Stimulated activated CD8-positive, alpha-beta memory T cell treated with anti-CD3 and anti-CD28 coated beads, Interleukin-15, amount 100 ng/mL, for 4 hours (primary cell): ENCODE measurements at places on chromosomes 5 and 9.

DNA sequence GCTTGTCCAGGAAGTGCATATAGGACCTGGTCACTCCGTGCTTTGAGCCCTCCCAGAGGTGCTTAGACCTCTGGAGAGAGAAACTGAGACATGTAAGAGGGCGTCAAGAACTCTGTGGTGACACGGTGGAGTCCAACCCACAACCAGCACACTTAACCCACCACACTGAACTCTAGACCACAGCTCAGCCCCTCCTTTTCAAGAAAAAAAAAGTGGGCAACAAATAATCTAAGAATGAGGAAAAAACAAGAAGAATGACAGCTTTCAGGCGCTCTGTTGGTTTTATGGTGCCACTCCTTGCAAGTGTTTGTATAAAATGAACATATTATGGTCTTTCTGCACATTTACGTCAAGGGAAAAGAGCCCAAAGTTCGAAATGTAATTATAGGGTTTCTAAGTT lies 50.2 kb upstream of the SNAPC3 start:
- no peak for DNase-seq

- DNase-seq = no peak
Measured at GRCh38 chr5:39657943-39658342, 233.2 kb upstream of the DAB2 start.

- DNase-seq = no peak
Measured at GRCh38 chr5:87313216-87313615, 45.5 kb downstream of the RASA1 start.

- DNase-seq = no peak
Measured at GRCh38 chr5:179797741-179798140, 4.0 kb downstream of the LTC4S start.

- no peak for DNase-seq
Measured at GRCh38 chr9:2302606-2303005, 287.5 kb downstream of the SMARCA2 start.

GRCh38 chr5:94682814-94683520 lies 64.5 kb downstream of the SLF1 start:
- DNase-seq = no peak

- DNase-seq = no peak
Measured at GRCh38 chr5:168833383-168833782, 254.2 kb upstream of the PANK3 start.

DNA sequence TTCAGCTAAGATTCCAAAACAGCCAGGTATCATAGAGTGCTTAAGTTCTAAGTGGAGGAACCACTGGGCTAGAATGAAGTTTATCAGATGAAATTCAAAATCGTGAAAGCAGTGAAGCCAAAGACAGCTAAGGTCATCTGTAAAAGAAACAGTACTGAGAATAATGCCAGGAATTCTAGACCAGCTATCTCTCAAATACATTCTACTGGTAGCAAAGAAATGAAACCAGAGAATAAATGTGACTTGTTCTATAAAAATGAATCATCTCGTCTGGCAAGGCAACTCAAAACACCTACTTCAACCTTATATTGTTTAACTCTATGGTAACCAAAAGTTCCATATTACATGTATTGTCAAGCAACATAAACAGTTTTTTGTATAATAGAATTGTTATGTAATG lies 51.3 kb upstream of the RGMB start:
- DNase-seq = no peak

DNA sequence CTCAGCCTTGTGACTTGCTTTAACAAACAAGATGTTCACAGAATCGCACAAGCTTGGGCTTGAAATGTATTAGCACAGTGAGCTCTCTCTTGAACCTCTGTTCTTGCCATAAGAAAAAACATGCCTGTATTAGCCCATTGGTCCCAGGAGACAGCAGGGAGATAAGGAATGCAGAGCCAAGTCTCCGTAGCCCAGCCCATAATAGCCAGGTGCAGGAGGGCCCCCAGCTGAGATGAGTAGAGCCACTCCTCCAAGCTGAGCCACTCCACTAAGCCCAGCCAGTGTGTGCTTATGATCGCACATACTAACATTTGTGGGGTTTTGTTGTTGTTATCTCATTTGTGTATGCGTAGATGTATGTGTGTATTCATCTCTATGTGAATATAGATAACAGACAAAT lies 21.6 kb upstream of the SVEP1 start:
- DNase-seq = no peak

DNA sequence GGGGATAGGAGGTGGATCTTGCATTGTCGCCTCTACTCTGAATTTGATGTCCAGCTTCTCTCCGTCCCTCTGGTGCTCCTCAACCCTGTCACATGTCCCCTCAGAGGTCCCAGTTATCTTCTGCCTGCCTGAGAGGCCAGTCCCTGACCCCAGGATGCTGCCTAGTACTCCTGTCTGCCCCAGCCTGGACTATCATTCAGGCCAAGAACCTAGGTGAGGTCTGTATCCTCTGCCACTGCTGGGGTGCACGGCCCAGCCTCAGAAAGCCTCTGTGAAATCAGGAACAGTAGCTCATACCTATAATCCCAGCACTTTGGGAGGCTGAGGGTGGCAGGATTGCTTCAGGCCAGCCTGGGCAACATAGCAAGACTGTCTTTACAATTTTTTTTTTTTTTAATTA lies 8.6 kb downstream of the SPINK4 start:
- DNase-seq = no peak

GRCh38 chr9:89515416-89515815 lies 17.5 kb upstream of the SEMA4D start:
- DNase-seq = no peak

GRCh38 chr5:169577951-169578350 lies 5.6 kb upstream of the SPDL1 start:
- no peak for DNase-seq

GRCh38 chr5:77798456-77798855 lies 22.3 kb upstream of the TBCA start:
- DNase-seq = no peak

DNA sequence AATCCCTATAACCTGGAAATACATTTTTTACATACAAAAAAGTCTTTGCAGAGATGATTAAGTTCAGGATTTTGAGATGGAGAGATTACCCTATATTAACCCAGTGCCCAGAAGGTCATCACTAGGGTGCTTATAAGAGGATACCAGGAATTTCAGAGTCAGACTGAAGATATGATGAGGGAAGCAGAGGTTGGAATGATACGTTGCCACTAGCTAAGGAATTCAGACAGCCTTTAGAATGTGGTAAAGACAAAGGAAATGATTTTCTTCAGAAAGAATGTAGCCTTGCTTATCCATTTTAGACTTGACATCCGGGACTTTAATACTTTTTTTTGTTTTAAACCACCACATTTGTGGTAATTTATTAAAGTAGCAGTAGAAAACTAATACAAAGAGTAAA lies 2176.8 kb upstream of the C9orf72 start:
- no peak for DNase-seq

- no peak for DNase-seq
Measured at GRCh38 chr5:40904205-40904993, 4.9 kb upstream of the C7 start.

- no peak for DNase-seq
Measured at GRCh38 chr5:120512068-120512467, 48.0 kb downstream of the PRR16 start.

DNA sequence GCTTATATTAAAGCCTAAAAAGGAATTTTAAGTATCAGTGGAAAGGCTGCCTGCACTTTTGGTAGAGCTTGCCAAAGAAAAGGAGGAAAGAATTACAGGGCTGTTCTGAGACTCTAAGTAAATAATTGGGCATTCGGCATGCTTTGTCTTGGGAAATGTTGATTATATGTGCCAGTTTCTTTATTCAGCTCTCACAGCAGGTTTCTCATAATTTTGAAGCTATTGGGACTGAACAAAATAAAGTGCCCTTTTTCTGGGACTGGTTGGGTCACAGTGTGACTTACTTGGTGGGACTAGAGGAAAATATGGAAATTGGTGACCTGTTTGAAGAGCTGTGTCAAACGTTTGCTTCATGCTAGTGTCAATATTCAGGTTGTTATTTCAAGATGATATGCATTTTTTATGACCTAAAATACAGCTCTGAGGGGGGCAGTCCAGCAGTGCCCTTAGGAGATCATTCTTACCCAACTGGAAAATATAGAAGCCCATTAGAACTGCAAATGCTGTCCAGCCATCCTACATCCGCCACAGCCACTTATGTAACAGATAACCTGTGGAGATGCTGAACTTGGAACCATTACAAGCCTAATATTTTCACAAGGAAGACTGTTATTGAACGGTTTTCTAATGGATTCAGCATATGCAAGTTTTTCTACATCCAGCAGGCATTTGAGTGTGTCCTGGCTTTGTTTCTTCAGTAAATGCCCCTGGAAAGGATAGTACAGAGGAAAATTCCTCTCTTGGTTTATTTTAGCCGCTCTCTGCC lies 122.4 kb downstream of the SNCAIP start:
- no peak for DNase-seq

DNA sequence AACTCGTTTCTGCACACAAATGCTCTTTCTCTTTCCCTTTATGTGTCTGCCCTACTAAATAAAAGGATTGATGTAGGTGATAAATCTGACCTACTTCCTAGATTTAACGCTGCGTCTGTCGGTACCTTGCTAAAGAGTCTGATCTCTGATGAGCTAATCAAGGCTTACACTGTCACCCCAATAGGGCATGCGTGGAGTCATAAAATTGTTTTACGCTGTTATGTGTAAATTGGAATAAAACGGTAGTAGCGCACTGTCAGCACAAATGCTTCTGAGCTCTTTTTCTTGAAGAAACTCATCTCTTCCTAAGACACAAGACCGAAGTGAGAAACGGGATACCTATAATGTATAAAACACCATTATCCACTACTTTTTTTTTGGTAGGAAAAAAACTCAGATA lies 2106.3 kb upstream of the WWC1 start:
- no peak for DNase-seq

DNA sequence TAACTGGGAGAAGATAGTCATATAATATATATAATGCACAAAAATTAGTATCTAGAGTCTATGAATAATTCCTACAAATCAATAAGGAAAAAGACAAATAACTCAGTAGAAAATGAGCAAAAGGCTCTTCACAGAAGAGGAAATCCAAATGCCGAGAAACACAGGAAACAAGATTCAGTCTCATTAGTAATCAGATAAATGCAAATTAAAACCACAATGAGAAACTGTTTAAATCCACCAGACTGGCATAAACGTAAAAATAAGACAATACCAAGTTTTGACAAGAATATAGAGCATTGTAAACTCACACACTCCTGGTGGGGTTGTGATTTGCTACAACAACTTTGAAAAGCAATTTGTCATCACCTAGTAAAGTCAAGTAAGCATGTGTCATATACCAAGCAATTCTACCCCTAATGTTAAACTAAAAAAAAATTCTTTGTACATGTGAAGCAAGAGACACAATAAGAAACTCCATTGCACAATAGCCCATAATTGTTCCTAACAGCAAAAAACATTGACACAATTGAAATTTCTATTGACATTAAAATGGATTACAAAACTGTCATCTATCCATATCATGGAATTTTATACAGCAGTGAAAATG lies 21.0 kb upstream of the UBLCP1 start:
- no peak for DNase-seq

DNA sequence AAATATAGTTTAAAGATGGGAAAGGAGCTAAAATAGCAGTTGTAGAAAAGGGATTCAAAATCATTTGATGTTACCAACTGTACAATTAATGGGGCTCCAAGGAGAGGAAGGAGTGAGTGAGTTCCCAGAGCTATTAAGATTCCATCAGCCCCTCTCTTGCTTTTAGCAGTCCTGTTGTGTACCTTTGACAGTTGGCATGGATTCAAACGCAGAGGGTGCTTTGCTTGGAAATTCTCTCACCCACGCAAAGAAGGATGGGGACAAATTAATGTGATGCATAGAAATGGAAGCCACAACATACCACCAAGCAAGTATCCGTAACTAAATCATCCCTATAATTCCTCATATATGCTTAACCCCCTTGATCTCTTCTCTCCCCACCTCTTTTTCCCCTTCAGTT lies 461.3 kb downstream of the EBF1 start:
- no peak for DNase-seq

DNA sequence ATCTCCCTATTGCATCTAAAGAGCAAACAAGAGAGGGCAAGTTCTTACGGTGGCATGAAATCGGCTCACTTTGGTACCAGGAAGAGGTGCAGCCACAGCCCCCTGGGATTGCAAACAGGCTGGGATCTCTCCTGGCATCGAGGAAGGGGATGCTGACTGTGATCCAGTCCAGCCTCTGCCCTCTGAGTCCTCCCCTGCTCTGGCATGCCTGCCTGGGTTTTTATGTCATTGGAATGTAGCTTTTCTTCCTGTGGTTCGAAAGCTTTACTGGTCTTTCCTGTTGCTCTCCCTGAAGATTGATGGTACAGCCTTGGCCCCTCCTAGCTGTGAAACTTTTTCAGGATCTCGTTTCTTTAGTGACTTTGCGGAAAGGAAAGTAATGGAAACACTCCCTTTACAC lies 6.6 kb downstream of the SLC46A2 start:
- DNase-seq = no peak

- no peak for DNase-seq
Measured at GRCh38 chr5:78377718-78378105, 17.3 kb downstream of the SCAMP1 start.

DNA sequence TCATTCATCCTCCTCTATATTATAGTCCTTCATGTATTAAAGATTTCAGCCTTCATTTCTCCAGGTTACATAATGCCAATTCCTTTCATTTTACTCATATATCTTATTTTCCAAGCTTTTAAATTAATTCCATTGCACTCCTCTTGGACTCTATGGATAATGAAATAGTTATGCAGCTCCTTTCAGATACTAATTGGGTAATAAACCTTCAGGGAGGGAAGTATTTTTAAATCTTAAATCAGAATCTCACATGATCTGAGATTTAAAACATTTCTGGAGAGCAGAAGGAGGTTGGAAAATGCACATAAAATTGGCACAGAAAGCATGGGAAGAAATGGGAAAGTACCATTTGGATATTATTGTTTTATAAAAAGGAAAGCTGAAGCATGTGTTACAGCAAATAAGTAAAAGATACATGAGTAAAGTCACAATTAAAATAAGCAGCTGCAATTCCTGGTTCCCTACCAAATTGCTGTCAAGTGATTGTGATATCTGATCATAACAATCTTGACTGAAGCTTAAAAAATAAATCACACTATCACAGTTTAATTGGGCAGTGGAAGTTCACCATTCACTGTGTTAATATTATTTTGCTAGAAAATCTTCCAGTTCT lies 257.9 kb upstream of the NREP start:
- DNase-seq = no peak

- DNase-seq = no peak
Measured at GRCh38 chr5:180098991-180099732, 27.6 kb upstream of the RNF130 start.
